ENCODE measurements at places on chromosomes 6 and 20. TPM values are rescaled to one million over a fixed set of nuclear protein-coding genes. Genes with fewer than 3 reads are reported as not detected.

PROKR2 gene
- polyA plus RNA-seq, result not detected

DNA sequence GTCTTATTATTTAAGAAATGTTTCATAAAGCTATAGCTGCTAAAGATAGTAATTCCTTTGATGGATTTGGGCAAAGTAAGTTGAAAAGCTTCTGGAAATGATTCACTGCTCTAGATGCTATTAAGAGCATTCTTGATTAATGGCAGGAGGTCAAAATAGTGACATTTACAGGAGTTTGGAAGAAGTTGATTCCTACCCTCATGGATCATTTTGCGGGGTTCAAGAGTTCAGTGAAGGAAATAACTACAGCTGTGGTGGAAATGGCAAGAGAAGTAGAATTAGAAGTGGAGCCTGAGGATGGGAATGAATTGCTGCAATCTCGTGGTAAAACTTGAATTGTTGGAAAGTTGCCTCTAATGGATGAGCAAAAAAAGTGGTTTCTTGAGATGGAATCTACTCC is 316.1 kb downstream of the UTRN start:
- no peak for DNase-seq

OR2B6 gene
- 0.40 TPM for polyA plus RNA-seq

ALDH8A1 gene
- 0.63 TPM for polyA plus RNA-seq

- peak; percentile 80 for DNase-seq
Measured at GRCh38 chr6:15365273-15365687, 119.4 kb downstream of the JARID2 start.

DNA sequence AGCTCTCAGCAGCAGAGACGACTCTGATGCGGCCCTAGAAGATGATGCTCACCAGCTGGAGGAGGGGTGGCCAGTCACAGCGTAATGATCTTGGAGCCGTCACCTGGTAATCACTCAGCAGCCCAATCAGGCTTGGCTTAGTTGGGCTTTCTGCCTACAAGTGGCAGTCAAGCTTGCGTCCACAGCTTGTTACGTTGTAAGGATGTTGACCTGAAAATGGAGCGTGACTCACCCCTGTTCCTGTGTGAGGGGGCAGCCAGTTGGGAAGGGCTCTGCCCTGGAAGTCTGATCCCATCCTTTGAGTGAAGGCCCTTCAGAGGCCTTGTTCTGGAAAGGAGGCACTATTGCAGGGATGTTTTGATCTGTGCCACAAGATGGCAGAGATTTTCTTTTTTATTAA is 49.8 kb downstream of the SPATA2 start:
- no peak for DNase-seq
